Esophagus mucosa (tissue), 1 donor: ENCODE measurements at places on chromosomes 4 and X. TPM values are rescaled to one million over a fixed set of nuclear protein-coding genes. Genes with fewer than 3 reads are reported as not detected.

DNA sequence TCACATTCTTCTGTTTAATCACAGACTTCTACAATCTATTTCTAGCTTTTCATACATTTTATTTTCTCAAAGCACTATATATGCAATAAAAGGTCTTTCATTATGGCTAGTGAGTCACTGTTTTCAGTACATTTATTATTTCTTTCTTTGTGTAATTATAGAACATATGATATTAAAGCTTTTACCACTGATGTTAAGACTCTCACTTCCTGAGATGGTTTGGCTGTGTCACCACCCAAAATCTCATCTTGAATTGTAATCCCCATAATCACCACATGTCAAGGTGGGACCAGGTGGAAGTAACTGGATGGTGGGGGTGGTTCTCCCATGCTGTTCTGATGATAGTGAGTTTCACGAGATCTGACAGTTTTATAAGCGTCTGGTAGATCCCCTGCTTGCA is 41.9 kb downstream of the UBA6 start:
- no peak for ATAC-seq

- no peak for ATAC-seq
These were observed 329.1 kb downstream of the PPARGC1A start for GRCh38 chr4:23560748-23561147.

The SH3D19 gene
- 31.6 TPM for total RNA-seq

The KLHL13 gene
- 3.2 TPM for total RNA-seq
